ELF-1 (cell line): ENCODE measurements at places on chromosomes 11 and 22.
A peak's percentile ranks its signal among the peaks of the same experiment; 100 is the strongest.

DNA sequence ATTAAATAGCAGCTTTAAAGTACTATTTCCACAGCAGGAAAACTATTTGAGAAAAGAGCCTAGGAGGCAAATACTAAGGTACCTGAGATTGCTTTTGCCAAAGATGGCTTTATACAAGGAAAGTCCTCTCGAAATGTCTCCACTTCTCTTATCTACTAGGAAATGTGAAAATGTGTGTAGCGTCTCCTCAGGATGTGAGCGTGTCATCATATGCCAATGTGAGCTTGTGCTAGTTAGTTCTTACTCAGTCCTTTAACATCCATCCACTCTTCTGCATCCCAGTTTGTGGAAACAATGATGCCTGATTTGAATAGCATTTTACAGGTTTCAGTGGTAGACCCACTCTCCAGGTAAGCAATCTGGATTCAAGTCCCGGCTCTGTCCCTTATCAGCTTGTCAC lies 421.0 kb downstream of the DYNC2H1 start:
- DNase-seq: no peak

DNA sequence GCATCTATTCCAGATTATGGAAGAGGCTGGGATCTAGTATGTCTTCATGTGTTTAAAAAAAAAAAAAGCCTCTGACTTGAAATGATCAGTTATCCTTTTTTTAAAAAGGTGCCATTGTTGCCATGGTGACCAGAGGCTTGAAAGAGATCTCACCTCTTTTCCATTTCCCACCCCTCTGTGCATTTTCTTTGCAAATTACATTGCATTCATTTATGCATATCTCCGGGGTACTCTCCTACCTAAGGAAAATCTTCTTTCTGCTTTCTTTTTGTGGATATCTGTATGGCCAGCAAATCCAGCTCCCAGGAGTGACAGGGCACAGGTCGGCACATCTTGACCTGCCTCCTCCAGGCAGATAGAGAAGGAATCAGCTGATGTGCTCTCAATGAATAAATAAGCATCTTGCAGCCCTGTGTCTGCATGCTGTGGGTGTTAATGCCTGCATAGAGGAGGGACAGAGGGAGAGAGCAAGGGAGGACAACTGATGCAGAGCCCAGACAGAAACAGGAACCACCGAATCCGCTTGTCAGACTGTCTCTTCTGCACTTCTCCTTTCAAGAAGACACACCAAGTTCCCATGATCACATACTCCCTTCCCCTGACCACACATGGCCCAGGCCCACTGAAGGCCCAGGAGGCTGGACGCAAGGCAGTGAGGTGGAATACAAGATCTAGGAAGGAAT lies 50.9 kb downstream of the CWC15 start:
- DNase-seq: no peak

- no peak for DNase-seq
Measured at GRCh38 chr11:32427616-32427934, 7.8 kb downstream of the WT1 start.

DNA sequence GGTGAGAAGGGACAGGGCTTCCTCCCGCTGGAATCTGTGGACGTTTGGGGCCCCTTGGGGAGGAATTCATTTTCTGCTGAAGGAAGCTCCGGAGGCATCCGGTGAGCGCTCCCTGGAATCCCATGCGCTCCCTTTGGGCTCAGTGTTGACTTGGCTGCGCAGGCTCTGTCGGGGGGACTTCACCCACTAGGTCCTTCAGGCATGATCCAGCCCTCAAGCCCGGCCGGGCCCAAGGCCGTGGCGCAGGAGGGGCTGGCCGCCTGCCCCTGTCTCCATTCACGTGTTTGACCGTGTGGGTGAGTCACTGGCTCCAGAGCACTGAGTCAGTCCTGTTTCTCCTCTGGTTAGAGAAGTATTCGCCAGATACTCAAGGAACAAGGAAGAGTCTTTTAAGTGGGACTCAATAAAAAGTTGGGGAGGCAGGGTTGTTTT lies 1.4 kb downstream of the CTTN start:
- peak; percentile 83 for DNase-seq

- peak; percentile 74 for DNase-seq
Measured at GRCh38 chr22:50089682-50090411, at the start of gene MOV10L1. TSS of gene MOV10L1 (plus strand) at chr22:50090006. CDS start at chr22:50090089, 83 bp downstream.

DNA sequence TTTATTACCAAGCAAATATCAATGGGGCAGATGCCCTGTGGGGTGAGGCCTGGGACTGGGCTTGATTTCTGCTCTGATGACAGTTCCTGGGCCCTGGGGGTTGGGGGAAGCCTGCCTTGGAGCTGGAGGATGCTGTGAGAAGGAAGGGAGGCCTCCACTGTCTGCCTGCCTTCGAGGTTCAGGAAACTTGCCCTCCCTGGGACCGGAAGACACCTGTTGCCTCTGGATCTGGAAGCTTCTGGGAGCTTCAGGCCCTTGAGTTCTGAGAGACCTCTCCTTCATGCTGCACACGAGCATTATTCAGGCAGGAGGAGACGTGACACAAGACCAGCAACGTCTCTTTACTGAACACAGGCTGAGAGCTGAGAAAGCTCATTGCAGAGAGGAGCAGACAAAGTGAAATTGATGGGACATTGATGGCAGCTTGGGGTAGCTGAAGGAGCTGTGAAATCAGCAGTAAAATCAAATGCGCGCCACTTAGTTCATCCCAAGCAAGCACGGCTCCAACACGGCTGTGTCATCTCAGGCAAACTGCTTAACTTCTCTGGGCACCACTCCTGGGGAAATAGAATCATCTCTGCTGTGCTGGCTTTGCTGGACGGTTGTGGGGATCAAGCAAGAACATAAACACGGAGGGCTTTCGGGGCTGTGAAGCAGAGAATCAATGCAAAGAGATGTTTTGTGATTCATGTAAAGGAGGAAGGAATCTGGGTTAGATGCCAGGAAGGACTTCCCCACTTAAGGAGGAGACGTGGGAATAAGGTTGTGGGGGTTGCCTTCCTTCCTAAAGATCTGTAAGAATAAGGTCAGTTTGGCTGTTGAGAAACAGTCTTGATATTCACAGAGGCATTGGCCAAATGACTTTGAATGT lies 64.5 kb downstream of the TP53I11 start:
- DNase-seq: no peak

- DNase-seq: no peak
Measured at GRCh38 chr22:17945888-17946648, 78.3 kb downstream of the MICAL3 start.

- no peak for DNase-seq
Measured at GRCh38 chr11:130198964-130199363, 39.4 kb downstream of the ST14 start.
